Stimulated activated CD8-positive, alpha-beta memory T cell treated with anti-CD3 and anti-CD28 coated beads, Interleukin-2, amount 100 ng/mL, for 1 hour (primary cell): ENCODE measurements at places on chromosomes 2 and 18.

DNA sequence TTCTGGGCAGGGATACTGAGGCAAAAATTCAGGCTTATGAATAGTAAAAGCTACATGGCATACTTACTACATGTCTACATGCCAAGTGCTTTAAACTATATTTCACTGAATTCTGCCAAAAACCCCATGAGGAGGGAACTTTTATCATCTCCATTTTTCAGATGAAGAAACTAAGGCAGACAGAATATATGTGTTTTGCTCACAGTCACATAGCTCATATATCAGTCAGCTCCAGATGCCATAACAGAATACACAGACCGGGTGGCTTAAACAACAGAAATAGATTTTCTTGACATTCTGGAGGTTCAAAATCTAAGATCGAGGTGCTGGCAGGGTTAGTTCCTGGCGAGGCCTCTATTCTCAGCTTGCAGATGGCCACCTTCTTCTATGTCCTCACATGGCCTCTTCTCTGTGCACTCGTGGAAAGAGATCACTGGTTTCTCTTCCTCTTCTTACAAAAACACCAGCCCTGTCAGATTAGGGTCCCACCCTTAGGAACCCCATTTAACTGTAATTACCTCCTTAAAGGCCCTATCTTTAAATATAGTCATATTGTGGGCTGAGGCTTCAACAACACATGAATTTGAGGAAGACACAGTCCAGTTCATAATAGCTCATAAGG is 27.1 kb upstream of the CREB1 start:
- DNase-seq: no peak

- DNase-seq: no peak
These were observed 161.8 kb downstream of the AGPS start for GRCh38 chr2:177554365-177554764.

DNA sequence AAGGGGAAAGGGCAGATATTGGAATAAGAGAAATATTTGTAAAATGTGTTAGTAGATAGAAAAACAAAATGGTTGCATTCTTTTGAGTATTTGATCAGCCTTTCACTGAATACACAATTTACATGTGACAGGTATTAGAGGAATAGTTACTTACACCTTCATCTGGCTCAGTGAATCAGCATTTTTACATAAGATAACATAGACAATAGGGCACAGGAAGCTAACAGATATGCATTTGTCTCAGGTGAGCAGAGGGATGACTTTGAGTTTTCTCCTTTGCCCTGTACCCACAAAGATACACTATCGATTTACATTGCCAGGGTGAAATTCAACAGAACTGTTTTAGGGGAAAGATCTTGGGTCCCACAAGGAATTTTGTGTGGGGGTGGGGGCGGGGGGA is 373.1 kb upstream of the NETO1 start:
- no peak for DNase-seq

- no peak for DNase-seq
These were observed 42.7 kb upstream of the TAF4B start for GRCh38 chr18:26183395-26184112.

GRCh38 chr18:56643381-56643780 is 5.0 kb upstream of the TXNL1 start:
- DNase-seq: no peak

GRCh38 chr2:70498054-70498453 is 55.6 kb downstream of the TGFA start:
- no peak for DNase-seq

- no peak for DNase-seq
These were observed 5.9 kb downstream of the VAPA start for GRCh38 chr18:9919564-9920232.

- no peak for DNase-seq
These were observed 51.3 kb downstream of the NRP2 start for GRCh38 chr2:205733648-205734047.

DNA sequence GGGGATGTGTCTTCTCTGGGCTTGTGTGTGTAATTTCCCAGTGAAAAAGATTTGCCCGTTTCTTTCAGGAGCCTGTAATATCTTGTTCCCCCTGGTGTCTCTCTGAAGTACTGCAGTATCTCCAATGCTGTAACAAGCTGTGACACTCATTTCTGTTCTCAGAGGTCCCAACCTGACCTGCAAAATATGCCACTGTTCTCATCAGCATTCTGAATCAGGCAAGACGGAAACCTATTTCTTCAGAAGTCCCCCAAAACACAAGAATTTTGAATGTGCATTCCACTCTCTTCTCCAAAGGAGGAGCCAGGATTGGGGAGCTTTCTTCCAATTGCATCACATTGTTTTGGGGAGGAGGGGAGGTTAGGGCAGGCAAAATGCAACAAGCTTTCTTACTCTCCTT is 77.0 kb upstream of the CNGA3 start:
- no peak for DNase-seq

DNA sequence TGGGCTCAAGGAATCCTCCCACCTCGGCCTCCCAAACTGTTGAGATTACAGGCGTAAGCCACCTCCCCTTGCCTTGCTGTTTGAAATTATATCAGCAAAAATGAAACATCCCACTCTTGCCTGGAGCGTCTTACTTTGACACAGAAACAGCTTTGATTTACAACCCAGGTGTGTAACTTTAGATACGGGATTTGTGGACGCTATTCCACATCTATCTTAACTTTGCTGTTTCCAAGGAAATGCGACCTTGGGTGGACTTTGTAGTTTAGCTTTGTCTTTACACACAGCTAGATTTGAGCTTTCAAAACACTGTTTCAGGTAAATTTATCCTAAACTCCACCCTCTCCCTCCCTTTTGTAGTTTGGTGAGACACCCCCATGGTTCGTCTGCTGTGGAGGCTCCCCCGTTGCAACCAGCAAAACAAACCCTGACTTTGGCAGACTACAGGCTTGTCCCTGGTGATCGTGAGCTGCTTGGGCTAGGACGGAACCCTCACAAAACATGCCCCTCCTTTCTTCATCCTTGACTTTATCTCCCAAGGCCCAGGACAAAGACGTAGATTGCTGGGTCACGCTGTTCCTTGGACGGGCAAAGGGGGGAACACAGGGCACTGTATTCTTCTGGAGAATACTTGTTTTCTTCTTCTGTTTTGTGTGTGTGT is 5.5 kb upstream of the MSH6 start:
- DNase-seq: no peak

DNA sequence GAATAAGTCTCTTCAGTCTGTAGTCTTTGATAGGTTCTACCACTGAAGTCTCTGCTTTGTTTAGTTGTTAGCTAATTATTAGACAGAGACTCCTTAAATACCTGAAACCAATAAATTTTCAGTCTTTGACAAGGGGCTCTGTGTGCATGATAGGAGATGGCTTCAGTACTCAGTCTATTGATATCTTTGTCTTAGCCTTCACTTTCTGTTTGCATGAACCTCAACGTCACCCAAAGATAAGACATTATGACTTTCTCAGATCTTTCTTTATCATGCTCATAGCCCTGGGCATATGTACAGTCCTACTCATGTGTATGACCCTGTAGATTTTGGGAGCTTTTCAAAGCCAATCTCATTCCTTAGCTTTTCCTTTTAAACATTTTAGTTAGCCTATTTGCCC is 183.5 kb upstream of the GCFC2 start:
- no peak for DNase-seq

- no peak for DNase-seq
These were observed 18.9 kb downstream of the GRHL1 start for GRCh38 chr2:9970200-9971044.

GRCh38 chr2:80459028-80459427 is 154.5 kb upstream of the LRRTM1 start:
- DNase-seq: no peak

- no peak for DNase-seq
These were observed 20.0 kb downstream of the EFHD1 start for GRCh38 chr2:232653441-232653840.

DNA sequence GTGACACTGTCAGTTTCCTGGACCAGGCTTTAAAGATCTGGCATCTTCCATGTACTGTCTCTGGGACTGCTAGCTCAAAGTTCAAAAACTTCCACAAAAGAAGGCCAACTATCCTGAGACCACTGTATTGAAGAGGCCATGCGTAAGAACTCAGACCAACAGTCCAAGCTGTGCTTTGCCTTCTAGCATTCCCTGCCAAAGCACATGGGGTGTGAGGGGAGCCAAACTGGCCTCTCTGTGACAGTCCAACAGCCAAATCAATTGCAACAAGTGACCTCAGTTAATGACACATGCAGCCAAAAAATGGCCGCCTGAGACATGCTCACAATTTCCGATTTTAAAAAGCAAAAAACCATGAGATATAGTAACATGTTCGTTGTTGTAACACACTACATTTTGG is 160.3 kb upstream of the CDH19 start:
- DNase-seq: no peak

DNA sequence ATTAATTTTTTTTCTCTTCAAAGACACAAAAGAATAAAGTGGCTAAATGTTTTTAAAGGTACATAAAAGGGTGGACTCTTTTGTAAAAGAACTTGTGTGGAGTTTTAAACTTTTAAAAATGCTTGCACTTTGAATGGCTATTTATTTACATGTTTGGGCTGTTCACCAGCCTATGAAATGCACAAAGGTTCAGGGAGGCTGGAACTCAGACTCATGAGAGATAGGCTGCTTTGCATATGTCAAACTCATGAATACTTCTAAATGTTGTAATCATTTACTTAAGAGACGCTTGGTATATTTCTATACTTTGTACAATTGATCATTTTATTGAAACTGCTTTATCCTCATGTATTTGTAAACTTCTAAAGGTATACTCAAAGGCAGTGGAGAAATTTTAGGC is 79.9 kb downstream of the ZEB2 start:
- no peak for DNase-seq

DNA sequence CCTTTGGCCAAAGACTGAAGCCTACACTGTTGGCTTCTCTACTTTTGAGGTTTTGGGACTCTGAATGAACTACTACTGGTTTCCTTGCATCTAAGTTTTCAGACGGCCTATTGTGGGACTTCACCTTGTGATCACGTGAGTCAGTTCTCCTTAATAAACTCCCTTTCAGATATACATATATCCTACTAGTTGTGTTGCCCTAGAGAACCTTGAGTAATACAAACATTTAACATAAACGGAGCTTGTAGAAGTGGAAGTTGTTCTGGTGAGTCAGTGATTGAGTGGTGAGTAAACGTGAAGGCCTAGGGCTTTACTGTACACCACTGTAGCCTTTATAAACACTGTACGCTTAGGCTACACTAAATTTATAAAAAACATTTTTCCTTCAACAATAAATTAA is 107.2 kb upstream of the CDH2 start:
- DNase-seq: no peak

DNA sequence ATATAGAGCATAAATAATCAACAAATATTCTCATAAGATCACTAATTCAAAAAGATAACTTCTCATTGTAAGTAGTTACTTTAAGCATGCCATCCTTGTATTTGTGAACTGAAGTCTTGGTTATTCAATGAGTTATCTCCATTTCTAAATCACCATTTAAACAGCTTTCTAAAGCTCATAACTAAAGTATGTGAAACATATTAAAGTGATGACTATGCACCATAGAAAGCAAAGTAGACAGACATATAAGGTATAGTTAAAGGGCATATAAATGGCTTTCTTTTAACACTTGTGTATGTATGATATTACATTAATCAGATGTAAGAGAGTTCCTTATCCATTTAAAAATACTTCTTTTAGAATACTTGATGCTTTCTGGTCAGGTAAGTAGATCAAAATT is 83.5 kb downstream of the IKZF2 start:
- DNase-seq: no peak

GRCh38 chr2:241218131-241219029 is 29.9 kb downstream of the ANO7 start:
- no peak for DNase-seq

DNA sequence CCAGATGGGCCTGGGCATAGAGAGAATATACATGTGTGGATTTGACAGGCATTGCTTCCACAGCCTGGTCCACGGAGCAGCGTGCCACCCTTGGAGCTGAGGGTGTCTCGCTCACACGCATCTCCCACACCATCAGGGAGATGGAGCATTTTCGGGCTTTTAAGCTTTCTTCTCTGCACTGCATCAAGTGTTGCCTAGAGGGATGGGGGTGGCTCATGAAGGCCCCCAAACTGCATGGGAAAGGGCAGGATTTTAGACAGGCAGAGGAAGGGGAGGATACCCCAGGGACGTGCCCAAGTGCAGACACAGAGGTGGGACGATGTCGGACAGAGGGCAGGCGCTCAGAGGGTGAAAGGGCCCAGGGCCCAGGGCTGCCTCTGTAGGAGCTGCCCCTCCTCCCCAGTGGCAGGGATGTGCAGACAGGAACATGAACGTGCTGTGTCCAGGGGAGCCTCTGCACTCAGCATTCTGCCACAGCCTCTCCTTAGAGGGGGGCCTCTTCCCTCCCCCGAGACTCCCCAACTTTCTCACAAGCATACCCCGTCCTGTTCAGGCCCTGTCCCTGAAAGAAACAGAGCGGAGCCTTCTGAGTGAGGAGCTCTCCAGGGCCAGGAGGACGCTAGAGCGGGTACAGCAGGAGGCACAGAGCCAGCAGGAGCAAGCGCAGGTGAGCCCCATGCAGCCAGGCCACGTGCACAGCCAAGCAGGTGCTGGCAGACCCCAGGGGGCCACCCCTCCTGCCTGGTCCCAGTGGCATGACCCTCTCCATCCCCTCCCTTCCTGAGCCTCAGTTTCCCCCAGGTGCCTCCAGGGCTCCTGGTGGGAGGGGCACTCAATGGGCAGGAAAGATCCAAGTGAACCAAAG is 42.9 kb upstream of the SNED1 start:
- no peak for DNase-seq

- no peak for DNase-seq
These were observed 93.6 kb upstream of the TAF1B start for GRCh38 chr2:9749546-9750223.

- no peak for DNase-seq
These were observed 24.5 kb upstream of the LIPG start for GRCh38 chr18:49537232-49537896.

DNA sequence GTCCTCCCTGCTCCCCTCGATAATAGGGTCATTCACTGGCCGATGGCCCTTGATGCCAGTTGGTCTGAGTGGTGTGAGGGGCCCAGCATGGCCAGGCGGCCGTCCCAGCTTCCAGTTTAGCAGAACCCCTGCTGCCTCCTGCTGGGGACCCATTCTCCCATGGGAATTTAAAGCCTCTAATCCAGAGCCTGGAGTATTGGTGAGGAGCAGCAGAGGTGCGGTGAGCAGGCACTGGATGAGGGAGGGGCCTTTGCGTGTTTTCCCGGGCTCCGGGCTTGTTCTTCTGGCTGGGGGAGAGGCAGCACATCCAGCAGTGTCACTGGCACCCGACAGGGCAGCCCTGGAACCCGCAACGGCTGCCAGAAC is 17.4 kb downstream of the KCNIP3 start:
- DNase-seq: no peak

DNA sequence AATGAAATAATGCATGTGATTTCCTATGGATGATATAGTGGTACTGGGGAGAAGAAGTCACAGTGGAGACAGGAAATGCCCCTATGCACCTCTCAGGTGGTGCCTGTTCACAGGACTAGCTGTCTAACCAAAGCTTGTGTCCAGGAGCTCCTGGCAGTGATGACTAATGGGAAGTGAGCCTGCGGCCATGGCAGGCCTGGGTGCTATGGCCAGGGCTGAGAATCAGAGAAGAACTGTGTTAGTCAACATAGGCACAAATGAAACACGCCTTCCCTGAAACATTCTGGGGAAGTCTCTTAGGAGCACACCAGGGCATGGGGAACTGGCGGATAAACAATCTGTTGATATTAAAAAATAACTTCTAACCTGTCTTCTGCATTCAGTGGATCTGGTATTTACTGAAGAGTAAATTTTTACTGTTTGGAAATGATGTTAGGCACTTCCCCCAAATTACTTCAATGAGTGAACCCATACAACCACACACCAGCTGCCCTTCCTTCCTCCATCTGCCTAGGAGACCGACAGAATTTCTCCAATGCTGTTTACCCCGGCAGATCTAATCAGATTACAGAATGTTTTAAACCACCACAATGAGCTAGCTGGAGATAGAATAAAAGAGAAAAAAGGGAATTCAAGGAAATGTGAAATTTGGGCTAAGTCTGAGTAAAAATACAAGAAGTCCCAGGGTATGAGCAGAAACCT is 67.4 kb downstream of the MEP1B start:
- DNase-seq: no peak
